Activated naive CD4-positive, alpha-beta T cell treated with anti-CD3 and anti-CD28 coated beads for 36 hours (primary cell): ENCODE measurements at places on chromosomes 7 and 10. TPM values are rescaled to one million over a fixed set of nuclear protein-coding genes. Genes with fewer than 3 reads are reported as not detected.

PRXL2A gene
- total RNA-seq, result 17.6 TPM

- H3K36me3 ChIP-seq, result no peaks in the 10 kb centered on the region
- H3K4me1 ChIP-seq, result peaks cover 5% of the 10 kb centered on the region
- H3K4me3 ChIP-seq, result no peak overlapping the region
- DNase-seq, result no peak
Measured at GRCh38 chr10:42477170-42477569, 161.2 kb downstream of the ZNF33B start.

DNA sequence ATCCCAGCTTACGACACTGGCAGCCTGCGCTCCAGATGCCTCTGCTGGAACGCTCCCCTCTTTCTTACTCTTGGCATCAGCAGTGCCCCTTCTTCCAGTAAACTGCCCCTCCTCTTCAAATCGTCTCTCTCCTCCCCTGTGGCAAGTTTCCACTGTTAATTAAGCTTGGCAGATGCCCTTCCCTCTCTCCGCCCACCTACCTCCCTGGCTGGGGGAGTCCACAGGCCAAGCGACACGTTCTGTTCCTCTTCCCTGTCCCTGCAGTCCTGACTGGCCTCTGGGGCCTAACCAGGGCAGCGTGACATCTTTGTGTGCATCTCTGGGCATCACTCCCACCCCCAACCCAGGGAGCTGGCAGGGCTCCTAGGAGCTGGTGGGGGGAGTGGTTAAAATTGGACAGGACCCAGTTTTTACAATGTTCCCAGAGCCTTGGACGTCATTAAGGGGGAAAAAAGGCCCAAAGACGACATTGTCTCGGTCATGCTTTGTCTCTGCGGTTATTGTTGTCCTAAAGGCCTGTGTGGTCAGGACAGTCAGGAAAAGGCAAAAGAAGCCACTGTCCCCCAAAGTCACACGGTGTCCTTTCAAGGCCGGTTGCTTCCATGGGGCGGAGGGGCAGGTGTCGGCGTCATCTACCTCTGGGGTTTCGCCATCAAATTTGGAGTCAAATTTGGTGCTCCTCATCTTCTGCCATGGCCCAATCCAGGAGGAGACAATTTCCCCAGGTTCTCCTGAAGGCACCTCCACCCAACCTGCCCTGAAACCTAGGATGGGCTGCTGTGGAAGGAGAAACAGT is 54.2 kb downstream of the DLG5 start:
- no peaks in the 10 kb centered on the region for H3K36me3 ChIP-seq
- no peaks in the 10 kb centered on the region for H3K27me3 ChIP-seq
- no peak for DNase-seq
- no peak overlapping the region for H3K27ac ChIP-seq
- no peak overlapping the region for H3K4me3 ChIP-seq
- peaks cover 11% of the 10 kb centered on the region for H3K4me1 ChIP-seq

- H3K4me1 ChIP-seq, result no peaks in the 10 kb centered on the region
- H3K4me3 ChIP-seq, result no peak overlapping the region
- no peak overlapping the region for H3K27ac ChIP-seq
- H3K27me3 ChIP-seq, result peaks cover 9% of the 10 kb centered on the region
Measured at GRCh38 chr7:130153211-130153908, 51.8 kb downstream of the TMEM209 start.

GRCh38 chr10:47140761-47141348 is 159.1 kb upstream of the GDF10 start:
- no peaks in the 10 kb centered on the region for H3K4me1 ChIP-seq
- H3K36me3 ChIP-seq, result no peaks in the 10 kb centered on the region
- H3K27ac ChIP-seq, result no peak overlapping the region
- H3K4me3 ChIP-seq, result no peak overlapping the region

- no peak for DNase-seq
- peaks cover 2% of the 10 kb centered on the region for H3K27me3 ChIP-seq
- H3K4me3 ChIP-seq, result no peak overlapping the region
Measured at GRCh38 chr7:11369696-11370095, 396.0 kb downstream of the PHF14 start.
